Pancreas (tissue), 10 donors: ENCODE measurements at places on chromosomes 11 and 22. TPM values are rescaled to one million over a fixed set of nuclear protein-coding genes. Genes with fewer than 3 reads are reported as not detected.

- DNase-seq, result no peak
- H3K27me3 ChIP-seq, result peaks cover 10% of the 10 kb centered on the region
- H3K27ac ChIP-seq, result no peak overlapping the region
- no peaks in the 10 kb centered on the region for H3K4me1 ChIP-seq
These were observed 4.5 kb upstream of the NEFH start for GRCh38 chr22:29475550-29475949.

The KCNJ4 gene
- not detected for total RNA-seq

The TREH gene
- total RNA-seq, result 0.32 TPM

The FOLH1 gene
- total RNA-seq, result not detected

GRCh38 chr11:118198370-118198769 is 21.9 kb upstream of the SCN2B start:
- peaks cover 32% of the 10 kb centered on the region for H3K4me1 ChIP-seq
- H3K4me3 ChIP-seq, result no peak overlapping the region
- DNase-seq, result peak; percentile 90
